Lung (tissue), 17 donors: ENCODE measurements at places on chromosomes 7 and 10. TPM values are rescaled to one million over a fixed set of nuclear protein-coding genes. Genes with fewer than 3 reads are reported as not detected.
A peak's percentile ranks its signal among the peaks of the same experiment; 100 is the strongest.

Gene ADAM8
- total RNA-seq, result 21.7 TPM

Gene ITIH5
- 68.5 TPM for total RNA-seq

Gene AKR1C4
- not detected for total RNA-seq

Gene VSTM2A
- not detected for total RNA-seq

Gene AIFM2
- total RNA-seq, result 19.1 TPM

Gene TCF7L2
- total RNA-seq, result 30.0 TPM

- DNase-seq, result no peak
- no peaks in the 10 kb centered on the region for H3K27me3 ChIP-seq
- no peaks in the 10 kb centered on the region for H3K4me1 ChIP-seq
- H3K27ac ChIP-seq, result no peak overlapping the region
- H3K36me3 ChIP-seq, result no peaks in the 10 kb centered on the region
Observed at GRCh38 chr7:20834656-20835055, 48.0 kb upstream of the SP8 start.

GRCh38 chr10:37854626-37855025 is 2.8 kb downstream of the ZNF248 start:
- H3K4me3 ChIP-seq, result no peak overlapping the region
- H3K4me1 ChIP-seq, result peaks cover 6% of the 10 kb centered on the region
- H3K27ac ChIP-seq, result no peak overlapping the region
- H3K36me3 ChIP-seq, result peaks cover 3% of the 10 kb centered on the region
- no peaks in the 10 kb centered on the region for H3K27me3 ChIP-seq
- DNase-seq, result peak; percentile 4

DNA sequence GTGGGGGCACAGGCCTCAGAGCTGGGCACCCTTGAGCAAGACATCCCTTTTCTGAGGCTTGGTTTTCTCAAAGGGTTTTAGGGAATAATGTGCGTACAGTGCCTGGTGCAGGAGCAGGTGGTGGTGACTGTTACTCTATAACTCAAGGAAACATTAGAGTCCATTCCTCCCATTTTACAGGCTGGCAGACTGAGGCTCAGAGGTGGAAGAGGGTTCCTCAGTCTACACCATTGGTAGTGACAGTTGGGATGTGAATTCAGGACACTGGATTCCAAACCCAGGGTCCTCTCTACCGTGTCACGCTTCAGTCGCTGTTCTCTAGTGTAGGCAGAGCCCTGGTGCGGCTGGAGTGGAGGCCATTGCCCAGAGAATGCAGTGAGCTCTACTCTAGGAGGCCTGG is 40.0 kb upstream of the AQP1 start:
- H3K4me1 ChIP-seq, result peaks cover 3% of the 10 kb centered on the region
- no peak for DNase-seq
- peaks cover 15% of the 10 kb centered on the region for H3K36me3 ChIP-seq
- no peak overlapping the region for H3K27ac ChIP-seq
- no peaks in the 10 kb centered on the region for H3K27me3 ChIP-seq
- H3K4me3 ChIP-seq, result no peak overlapping the region

DNA sequence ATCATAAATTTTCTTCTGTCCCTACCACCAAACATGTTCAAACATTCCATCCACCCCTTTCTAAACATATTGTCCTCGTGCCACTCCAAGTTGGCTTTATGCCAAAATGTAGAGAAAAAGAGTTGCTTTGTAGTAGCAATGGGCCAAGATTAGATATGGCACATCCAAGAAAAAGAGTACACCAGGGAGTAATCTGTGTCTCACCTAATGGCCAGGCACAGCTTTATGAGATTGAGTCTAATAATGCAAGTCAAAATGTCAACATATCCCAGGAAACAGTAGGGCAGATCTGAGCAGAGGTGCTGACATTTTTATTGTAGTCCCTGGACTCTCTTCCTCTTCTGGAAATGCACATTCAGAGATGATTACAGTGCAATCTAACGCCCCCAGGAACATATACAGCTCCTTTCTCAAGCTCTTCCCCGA is 5.7 kb upstream of the OR6V1 start:
- DNase-seq, result no peak
- H3K27me3 ChIP-seq, result peaks cover 13% of the 10 kb centered on the region
- H3K4me3 ChIP-seq, result no peak overlapping the region
- H3K27ac ChIP-seq, result no peak overlapping the region

DNA sequence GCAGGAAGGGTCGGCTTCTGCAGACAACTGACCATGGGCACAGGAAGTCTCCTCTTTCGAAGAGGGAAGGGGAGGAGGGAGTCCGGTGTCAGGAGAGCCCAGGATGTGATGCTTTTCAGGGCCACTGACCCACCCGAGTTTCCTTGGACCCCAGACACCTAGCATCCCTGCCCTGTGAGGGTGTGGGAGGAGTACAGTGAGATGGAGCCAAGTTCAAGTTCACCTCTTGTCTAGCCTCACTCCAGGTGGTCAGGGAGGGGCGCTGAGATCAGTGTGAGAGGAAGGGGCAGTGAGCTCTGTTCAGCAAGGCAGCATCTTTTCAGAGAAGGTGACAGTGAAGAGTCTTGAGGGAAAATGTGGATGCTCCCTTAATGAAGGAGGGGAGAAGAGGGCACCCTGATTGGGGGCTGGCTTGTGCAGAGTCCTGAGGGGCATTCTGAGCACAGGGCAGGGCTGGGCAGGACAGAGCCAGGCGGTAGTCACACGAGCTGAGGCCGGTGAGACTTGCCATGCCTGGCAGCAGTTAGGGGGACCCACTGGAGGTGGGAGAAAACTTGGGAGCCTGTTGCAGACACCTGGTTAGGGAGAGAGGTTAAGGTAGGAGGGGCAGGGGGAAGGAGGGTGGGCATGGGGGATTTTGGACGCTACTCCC is 49.7 kb downstream of the ADCY1 start:
- no peak overlapping the region for H3K27ac ChIP-seq
- no peak overlapping the region for H3K4me3 ChIP-seq
- H3K4me1 ChIP-seq, result no peaks in the 10 kb centered on the region
- H3K27me3 ChIP-seq, result no peaks in the 10 kb centered on the region

DNA sequence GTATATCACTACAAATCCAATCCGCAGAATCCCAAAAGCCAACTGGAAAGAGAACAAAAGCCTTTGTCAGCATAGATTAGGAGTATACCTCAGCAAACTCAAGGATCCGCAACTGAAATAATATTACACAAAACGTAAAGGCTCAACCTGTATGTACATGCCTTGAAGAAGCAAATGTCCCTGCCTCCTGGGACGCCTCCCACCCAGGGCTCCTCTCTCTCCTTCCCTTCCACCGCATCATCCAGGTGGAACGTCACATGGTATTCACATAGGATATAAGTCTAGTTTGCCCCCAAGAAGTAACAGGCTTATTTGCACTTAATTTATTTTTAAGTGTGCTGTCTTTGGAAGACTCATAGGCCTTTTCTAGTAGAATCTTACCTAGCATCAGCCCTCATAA is 13.4 kb downstream of the SLC26A3 start:
- no peaks in the 10 kb centered on the region for H3K36me3 ChIP-seq
- H3K27ac ChIP-seq, result no peak overlapping the region
- no peaks in the 10 kb centered on the region for H3K27me3 ChIP-seq
- H3K4me3 ChIP-seq, result no peak overlapping the region

DNA sequence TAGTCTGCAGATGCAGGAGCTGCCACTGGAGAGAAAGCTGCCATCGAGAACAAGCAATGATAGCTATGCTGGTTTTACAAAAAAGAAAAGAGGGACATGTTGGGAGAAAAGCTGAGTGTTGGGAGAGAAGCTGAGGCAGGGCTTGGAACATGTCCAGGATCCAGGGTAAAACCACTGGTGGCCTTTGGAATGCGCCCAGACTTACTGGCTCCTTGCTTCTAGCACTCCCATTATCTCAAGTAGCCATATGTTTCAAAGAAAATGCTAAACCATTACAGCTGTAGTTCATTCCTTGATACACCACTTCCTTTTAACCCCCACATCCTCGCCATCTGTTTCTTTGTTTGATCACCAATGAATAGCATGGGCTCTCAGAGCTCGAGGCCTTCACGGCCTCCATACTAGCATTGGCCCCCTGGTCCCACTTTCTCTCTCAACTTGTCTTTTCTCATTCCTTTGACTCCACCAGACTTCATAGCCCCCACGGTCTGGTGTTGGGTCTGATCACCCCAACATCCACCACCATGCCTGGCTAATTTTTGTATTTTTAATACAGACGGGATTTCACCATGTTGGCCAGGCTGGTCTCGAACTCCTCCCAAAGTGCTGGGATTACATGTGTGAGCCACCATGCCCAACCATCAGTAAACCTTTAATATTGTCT is 23.8 kb upstream of the PLAC9 start:
- no peaks in the 10 kb centered on the region for H3K36me3 ChIP-seq
- no peak for DNase-seq
- no peaks in the 10 kb centered on the region for H3K27me3 ChIP-seq
- H3K4me3 ChIP-seq, result no peak overlapping the region
- H3K27ac ChIP-seq, result no peak overlapping the region

DNA sequence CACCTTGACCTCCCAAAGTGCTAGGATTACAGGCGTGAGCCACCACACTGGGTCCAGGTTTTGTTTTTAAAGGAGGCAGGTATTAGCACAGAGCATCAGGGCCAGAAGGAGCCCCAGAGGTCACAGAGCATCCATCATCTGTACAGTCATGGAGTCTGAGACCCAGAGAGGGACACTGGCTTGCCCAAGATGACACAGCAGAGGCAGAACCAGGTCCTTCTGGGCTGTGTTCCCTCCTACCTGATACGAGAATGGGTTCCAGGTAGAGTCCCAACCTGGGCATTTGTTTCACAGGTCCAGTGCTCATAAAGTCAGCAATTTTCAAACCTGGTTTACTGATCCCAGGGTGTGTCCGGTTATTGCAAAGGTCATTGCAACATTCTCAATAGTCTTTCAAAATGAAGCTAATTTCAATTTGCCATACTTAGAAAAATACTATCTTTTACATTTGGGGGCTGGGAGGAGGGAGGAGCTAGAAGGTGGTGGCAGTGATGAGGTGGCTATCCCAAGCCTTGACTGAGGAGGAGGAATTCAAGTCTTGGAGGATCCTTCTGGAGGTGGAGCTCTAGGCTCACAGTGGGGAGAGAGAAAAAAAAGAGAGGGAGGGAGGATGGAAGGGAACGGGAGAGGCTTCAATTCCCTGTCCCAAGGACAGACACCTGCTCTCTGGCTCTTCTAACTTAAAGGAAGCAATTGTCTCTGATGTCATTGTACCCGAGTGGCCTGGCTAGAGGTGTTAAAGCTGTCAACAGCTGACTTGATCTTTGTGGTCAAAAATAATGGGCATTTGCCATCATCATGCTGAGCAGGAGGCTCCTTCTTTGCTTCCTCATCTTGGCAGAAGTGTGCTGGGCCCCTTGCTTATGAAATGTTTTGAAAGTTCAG is 8.1 kb downstream of the MXI1 start:
- no peak for DNase-seq
- H3K36me3 ChIP-seq, result no peaks in the 10 kb centered on the region
- H3K4me1 ChIP-seq, result peaks cover 5% of the 10 kb centered on the region
- no peak overlapping the region for H3K4me3 ChIP-seq

DNA sequence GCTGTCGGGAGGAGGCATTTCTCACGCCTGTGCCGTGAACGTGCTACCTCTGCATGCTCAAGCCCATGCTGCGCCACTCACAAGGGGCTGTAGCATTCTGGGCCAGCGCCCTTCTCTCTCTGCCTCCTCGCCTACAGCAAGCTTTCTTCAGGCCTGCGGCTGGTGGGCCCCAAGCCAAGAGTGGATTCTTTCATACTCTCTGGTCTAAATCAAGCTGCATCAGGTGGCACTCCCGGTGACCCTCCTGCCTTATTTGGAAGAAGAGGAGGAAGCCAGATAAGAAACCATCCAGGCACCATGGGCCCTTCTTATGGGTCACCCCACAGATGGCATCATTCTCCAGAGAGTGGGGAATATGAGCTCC is 86.7 kb upstream of the DUSP5 start:
- no peak overlapping the region for H3K4me3 ChIP-seq
- H3K27me3 ChIP-seq, result no peaks in the 10 kb centered on the region
- peak overlapping the region; percentile 23 for H3K27ac ChIP-seq
- no peaks in the 10 kb centered on the region for H3K36me3 ChIP-seq
- DNase-seq, result no peak
- peaks cover 11% of the 10 kb centered on the region for H3K4me1 ChIP-seq

GRCh38 chr10:31656851-31657433 is 271.7 kb downstream of the ARHGAP12 start:
- no peak for DNase-seq
- no peak overlapping the region for H3K27ac ChIP-seq
- H3K36me3 ChIP-seq, result no peaks in the 10 kb centered on the region
- H3K4me3 ChIP-seq, result no peak overlapping the region

DNA sequence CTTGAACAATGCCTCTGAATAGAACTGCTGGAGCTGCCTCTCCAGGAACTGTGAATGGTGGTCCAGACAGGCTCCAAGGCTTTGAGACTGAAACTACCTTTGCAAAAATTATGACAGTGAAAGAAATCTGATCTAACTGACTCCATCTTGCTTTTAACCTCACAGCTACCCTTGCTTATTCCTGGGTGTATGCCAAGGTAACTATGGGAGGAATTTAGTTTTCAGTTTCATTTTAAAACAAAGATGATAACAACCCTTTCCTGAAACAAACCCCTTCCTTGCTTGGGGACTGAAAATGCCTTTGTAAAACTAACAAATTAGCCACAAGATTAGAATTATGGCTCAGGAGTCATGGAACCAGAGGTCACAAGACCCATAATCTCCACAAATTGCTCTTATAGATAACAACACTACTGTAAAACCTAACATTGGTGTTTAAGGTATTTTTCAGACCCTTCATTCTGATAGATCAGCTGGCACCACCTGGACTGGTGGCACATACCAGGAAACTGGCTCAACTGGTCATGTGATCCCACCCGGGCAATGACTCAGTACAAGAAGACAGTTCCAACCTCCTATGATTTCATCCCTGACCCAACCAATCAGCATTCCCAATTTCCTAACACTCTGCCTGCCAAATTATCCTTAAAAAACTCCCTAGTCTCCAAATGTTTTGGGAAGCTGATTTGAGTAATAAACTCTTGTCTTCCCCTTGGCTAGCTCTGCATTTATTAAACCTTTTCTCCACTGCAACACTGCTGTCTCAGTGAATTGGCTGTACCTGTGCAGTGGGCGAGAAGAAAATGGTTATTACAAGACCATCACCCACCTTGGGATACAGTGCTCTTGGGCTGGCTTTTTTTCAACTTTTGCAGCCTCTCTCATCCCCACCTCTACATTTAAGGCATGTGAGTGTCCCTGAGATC is 608.1 kb downstream of the TYW1 start:
- H3K36me3 ChIP-seq, result no peaks in the 10 kb centered on the region
- H3K27me3 ChIP-seq, result no peaks in the 10 kb centered on the region
- no peaks in the 10 kb centered on the region for H3K4me1 ChIP-seq
- H3K4me3 ChIP-seq, result no peak overlapping the region
- DNase-seq, result no peak

DNA sequence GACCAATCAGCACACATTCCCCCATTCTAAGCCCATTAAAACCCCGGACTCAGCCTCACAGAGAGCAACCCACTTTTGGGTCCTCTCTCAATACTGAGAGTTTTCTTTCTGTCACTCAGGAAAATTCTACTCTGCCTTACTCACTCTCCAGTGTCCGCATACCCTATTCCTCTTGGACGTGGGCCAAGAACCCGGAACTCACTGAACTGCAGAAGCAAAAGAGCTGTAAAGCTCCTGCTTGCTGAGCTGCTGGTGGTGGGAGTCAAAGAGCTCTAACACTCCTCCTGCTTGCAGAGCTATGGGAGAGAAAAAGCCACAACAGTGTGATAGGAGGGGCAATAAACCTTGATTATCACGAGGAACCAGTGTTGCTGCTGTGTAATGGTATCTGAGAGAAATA is 386.9 kb downstream of the POM121L12 start:
- no peaks in the 10 kb centered on the region for H3K36me3 ChIP-seq
- no peaks in the 10 kb centered on the region for H3K27me3 ChIP-seq
- no peaks in the 10 kb centered on the region for H3K4me1 ChIP-seq
- no peak for DNase-seq
- H3K27ac ChIP-seq, result no peak overlapping the region

GRCh38 chr7:22697876-22698606 is 29.0 kb upstream of the IL6 start:
- no peaks in the 10 kb centered on the region for H3K4me1 ChIP-seq
- no peaks in the 10 kb centered on the region for H3K27me3 ChIP-seq
- DNase-seq, result no peak
- no peak overlapping the region for H3K4me3 ChIP-seq
